ENCODE measurements at places on chromosomes 12 and 14.

DNA sequence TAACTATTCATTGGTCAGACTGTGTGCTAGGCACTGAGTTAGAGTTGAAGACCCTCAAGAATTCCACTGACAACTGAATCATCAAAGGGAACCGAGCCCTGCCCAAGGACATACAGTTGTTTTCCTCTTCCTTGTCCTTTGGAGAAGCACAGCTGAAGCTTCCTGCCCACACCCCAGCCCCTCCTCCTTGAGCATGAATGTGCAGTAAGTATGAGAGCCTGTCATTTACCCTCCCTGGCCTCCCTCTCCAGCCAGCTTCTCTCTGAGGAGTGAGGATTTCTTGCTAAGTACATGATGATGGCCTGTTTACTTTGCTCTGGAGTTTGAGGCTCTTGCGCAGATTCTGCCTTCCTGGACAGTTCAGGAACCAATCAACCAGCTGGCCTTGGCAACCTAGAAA lies 235.2 kb downstream of the CACNA1C start:
- DNase-seq, result no peak
- no peaks in the 10 kb centered on the region for H3K36me3 ChIP-seq
- no peaks in the 10 kb centered on the region for H3K27me3 ChIP-seq
- no peak overlapping the region for H3K4me3 ChIP-seq
- no peak overlapping the region for H3K27ac ChIP-seq

GRCh38 chr14:27995691-27996090 lies 770.9 kb upstream of the FOXG1 start:
- no peaks in the 10 kb centered on the region for H3K4me1 ChIP-seq
- H3K27me3 ChIP-seq, result peaks cover 5% of the 10 kb centered on the region
- no peak overlapping the region for H3K4me3 ChIP-seq
- no peak for DNase-seq
- H3K27ac ChIP-seq, result no peak overlapping the region

- H3K4me1 ChIP-seq, result no peaks in the 10 kb centered on the region
- no peak for DNase-seq
- H3K36me3 ChIP-seq, result no peaks in the 10 kb centered on the region
- no peak overlapping the region for H3K27ac ChIP-seq
- H3K27me3 ChIP-seq, result no peaks in the 10 kb centered on the region
These were observed 9.5 kb upstream of the SAV1 start for GRCh38 chr14:50677527-50678063.

GRCh38 chr12:19189522-19189921 lies 60.0 kb downstream of the PLEKHA5 start:
- no peak overlapping the region for H3K4me3 ChIP-seq
- no peaks in the 10 kb centered on the region for H3K4me1 ChIP-seq
- H3K36me3 ChIP-seq, result no peaks in the 10 kb centered on the region
- H3K27me3 ChIP-seq, result no peaks in the 10 kb centered on the region
- DNase-seq, result no peak
- H3K27ac ChIP-seq, result no peak overlapping the region

GRCh38 chr12:118430516-118430915 lies 54.2 kb downstream of the SUDS3 start:
- H3K36me3 ChIP-seq, result no peaks in the 10 kb centered on the region
- H3K27me3 ChIP-seq, result no peaks in the 10 kb centered on the region
- no peak overlapping the region for H3K27ac ChIP-seq
- no peak for DNase-seq
- no peaks in the 10 kb centered on the region for H3K4me1 ChIP-seq
- no peak overlapping the region for H3K4me3 ChIP-seq
